NCI-H1105 (cell line): ENCODE measurements at places on chromosomes 2 and 18.

DNA sequence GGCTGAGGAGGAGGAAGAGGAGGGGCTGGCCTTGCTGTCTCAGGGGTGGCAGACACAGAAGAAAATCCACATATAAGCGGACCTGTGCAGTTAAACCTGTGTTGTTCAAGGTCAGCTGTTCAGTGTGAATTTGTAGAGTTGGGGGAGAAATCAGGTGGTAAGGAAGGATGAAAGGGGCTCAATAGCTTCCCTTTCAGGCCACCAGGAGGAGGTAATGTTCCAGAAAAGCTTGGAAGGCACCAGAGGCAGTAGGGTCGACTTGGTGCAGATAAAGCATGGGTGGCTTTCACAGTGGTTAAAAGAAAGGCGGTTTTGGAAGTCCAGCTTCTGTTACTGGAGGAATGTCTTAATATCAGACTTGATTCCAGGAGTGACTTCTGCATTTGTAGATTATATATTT, 167.4 kb downstream of the THSD7B start:
- DNase-seq, result no peak

GRCh38 chr2:216856406-216857065, 3.3 kb downstream of the TNP1 start:
- DNase-seq, result no peak

DNA sequence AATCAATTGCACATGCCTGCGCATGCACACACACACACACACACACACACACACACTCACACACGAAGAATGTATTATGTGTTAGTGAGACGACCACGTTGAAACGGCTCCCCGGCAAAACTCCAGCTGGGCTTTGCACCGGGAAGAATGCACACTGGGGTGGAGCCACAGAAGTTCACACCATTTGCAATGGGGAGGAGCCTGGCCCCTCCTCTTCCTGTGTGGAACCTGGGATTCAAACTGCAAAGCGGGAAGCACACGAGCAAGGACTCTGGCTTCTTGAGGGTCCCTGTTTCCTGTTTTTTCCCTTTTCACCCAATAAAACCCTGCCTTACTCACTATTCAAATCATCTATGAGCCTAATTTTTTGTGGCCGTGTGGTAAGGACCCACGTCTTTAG, 304.0 kb upstream of the TMEFF2 start:
- no peak for DNase-seq

- DNase-seq, result no peak
Measured at GRCh38 chr2:189865826-189866225, 81.6 kb downstream of the PMS1 start.

- DNase-seq, result no peak
Measured at GRCh38 chr18:78107363-78107762, 857.7 kb downstream of the GALR1 start.
